ENCODE measurements at places on chromosomes 11 and 22. TPM values are rescaled to one million over a fixed set of nuclear protein-coding genes. Genes with fewer than 3 reads are reported as not detected.

GRCh38 chr22:31871480-31871879 lies 72.9 kb upstream of the YWHAH start:
- DNase-seq, result no peak

DNA sequence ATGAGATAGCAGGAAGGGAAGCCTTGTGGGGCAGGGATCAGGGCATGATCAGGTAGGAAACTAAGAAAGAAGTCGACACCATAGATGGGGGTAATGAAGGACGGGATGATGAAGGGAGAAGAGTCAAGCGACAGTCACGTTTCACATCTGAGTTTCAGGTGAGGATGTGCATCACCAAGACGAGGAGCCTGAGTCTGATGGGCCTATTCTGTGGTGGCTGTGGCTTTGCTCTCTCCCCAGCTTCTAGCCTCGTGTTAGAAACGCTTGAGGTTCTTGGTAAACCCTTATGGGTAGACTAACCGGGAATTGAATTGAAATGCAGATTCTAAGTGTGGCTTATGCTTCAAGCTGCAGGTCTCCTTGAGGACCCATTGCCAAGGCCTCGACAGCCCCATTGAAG lies 45.6 kb upstream of the LMO1 start:
- DNase-seq, result no peak

DNA sequence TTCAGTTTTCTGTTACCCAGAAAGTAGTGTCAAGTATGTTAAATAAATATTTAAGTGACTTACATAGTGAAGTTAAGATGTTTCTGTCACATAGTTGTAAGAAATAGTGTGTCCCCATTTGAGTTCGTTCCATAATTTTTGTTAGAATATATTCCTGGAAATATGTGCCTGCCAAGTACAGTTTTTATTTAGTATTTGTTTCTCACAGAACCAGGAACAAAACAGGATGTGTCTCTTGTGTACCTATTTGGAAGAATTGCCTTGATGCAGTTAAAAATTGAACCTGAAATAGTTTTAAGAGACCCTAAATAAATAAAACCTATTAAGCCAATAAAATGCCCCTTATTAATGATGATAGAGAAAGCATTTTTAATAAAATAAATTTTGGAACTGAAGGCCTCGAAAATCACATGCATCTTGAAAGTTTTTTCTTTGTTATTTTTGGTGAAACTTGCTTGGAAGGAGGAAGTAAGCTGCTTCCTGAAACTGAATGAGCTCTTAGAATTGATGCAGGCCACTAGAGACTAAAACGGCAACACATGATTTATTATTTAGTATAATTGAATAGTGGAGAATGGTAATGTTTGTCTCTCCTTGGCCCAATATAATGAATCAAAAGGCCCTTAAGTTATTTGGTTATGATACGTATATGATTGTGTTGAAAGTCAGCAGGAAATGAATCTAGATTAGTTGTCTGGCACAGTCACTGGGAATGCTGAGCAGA lies 55.9 kb downstream of the SWAP70 start:
- DNase-seq, result peak; percentile 95

- no peak for DNase-seq
Measured at GRCh38 chr11:121257289-121257688, 35.3 kb upstream of the SC5D start.

DNA sequence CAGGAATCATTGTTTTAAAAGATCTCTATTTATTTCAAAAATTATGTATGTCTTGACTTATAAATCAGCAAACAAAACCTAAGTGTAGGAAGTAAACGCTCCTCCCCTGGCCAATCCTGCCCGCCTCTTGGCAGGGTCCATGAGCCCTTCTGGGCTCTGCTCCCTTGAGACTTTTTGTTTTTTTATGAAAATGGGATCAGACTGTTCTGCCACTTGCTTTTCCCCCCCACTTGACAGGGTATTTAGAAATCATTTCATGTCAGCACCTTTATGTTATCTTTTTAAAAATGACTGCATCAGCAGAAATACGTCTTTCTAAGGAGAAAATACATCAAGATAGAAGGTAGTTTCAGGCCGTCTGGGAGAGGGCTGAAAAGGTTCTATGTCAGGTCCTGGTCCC lies 35.6 kb downstream of the FBLN1 start:
- no peak for DNase-seq

DNA sequence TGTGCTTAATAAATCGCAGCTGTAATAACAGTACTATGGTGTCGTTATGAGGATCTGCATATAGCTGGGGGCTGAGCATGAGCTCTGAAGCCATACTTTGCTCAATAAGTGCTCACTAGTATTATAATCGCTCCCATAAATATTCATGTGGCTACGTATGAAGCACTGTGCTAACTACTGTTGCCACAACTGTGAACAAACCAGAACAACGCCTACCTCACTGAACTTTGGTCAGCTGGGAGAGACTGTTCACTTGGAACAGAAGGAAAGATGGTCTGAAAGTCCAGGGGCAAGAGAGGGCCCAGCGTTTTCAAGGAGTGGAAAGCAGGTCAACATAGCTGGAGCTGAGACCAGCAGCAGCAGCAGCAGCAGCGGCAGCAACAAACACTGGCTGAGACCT lies 141.6 kb downstream of the EFCAB6 start:
- DNase-seq, result no peak

IL18 gene
- 1.5 TPM for total RNA-seq

Measured in endothelial cell of umbilical vein (primary cell).